ENCODE measurements at places on chromosomes 5 and 9. TPM values are rescaled to one million over a fixed set of nuclear protein-coding genes. Genes with fewer than 3 reads are reported as not detected.

NEUROG1 gene
- total RNA-seq, result not detected

DNA sequence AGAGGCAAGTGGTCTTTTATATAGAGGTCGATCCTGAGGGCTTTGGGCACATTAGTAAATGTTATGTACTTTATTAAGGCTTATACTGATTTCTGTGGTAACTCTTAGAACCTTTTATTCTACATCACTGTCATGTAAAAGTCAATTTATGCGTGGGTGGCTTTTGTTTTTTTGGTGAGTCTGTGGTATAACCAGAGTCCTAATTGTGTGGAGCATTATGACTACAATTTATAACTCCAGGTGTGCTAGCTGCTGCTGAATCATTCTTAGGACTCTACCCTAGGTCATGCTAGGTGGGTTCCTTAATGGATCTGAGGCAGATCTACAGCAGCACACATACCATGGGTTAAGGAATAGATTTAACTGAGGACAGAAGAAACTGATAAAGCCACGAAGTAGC is 33.9 kb upstream of the KCNN2 start:
- H3K27me3 ChIP-seq, result no peaks in the 10 kb centered on the region
- H3K4me1 ChIP-seq, result no peaks in the 10 kb centered on the region
- H3K4me3 ChIP-seq, result no peak overlapping the region
- no peaks in the 10 kb centered on the region for H3K36me3 ChIP-seq
- no peak overlapping the region for H3K27ac ChIP-seq

DNA sequence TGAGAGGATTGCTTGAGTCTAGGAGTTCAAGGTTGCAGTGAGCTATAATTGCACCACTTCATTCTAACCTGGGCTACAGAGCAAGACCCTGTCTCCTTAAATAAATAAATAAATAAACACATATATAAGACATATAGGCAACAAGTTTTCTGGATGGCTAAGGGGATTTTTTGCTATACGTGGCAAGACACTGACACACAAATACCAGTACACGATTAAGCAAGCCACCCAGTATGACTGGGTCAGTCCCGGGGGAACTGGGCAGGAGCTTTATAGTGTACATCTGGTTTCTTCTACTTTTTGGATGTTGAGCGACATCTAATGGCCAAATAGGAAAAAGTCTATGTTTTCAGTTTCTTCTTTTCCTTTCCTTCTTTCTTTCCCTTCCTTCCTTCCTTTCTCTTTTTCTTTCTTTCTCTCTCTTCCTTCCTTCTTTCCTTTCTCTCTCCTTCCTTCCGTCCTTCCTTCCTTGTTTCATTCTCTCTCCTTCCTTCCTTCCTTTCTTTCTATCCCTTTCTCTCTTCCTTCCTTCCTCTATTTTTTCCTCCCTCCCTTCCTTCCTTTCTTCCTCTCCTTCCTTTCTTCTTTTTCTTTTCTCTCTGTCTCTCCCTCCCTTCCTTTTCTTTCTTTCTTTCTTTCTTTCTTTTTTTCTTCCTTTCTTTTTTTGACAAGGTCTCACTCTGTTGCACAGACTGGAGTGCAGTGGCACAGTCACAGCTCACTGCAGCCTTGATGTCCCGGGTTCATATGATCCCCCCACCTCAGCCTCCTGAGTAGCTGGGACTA is 47.0 kb upstream of the PLIN2 start:
- H3K4me1 ChIP-seq, result peaks cover 4% of the 10 kb centered on the region
- peak; percentile 78 for DNase-seq
- H3K36me3 ChIP-seq, result no peaks in the 10 kb centered on the region

- no peaks in the 10 kb centered on the region for H3K27me3 ChIP-seq
- H3K4me1 ChIP-seq, result no peaks in the 10 kb centered on the region
- H3K27ac ChIP-seq, result no peak overlapping the region
- H3K36me3 ChIP-seq, result no peaks in the 10 kb centered on the region
- no peak for DNase-seq
These were observed 54.2 kb downstream of the SLCO4C1 start for GRCh38 chr5:102241809-102242421.

CA9 gene
- 0.49 TPM for total RNA-seq

DNA sequence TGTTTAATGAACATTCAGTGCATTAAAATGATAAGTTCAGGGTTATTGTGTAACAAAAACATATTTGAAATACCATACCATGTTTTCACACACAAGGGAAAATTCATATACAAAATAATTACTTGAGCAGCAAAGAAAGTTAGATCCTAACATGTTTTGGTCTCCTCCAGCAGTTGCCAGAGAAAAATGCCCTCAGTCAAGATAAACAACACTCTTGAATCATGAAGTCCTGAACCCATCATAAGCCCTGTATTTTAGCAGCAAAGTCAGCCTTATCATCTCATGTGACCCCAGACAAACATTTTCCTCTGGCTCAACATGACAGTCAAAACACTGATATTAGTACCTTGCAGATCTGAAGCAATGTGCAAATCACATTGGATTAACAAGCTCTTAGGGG is 1541.1 kb upstream of the WWC1 start:
- no peak for DNase-seq
- no peaks in the 10 kb centered on the region for H3K27me3 ChIP-seq
- no peak overlapping the region for H3K4me3 ChIP-seq
- H3K4me1 ChIP-seq, result no peaks in the 10 kb centered on the region
- no peak overlapping the region for H3K27ac ChIP-seq

DNA sequence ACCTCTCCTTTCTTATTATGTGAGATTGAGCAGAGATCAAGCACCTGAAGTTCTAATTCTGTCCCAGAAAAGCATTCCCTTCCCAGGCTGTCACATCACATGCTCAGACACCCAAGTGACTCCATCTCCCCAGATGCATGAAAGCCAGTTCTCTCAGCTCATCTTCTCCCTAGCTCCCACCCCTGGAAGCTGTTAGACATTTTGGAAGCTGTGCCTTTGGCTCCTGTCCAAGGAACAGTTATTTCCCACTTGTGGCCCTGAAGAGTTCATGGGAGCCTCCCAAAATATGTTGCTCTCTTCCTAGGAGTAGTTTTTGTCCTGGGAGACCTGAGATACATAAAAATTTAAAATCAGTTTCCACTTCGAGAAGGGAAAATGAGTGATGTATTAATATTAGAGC is 161.4 kb upstream of the GAS1 start:
- H3K27me3 ChIP-seq, result no peaks in the 10 kb centered on the region
- no peaks in the 10 kb centered on the region for H3K36me3 ChIP-seq
- no peak overlapping the region for H3K4me3 ChIP-seq
- peaks cover 10% of the 10 kb centered on the region for H3K4me1 ChIP-seq
- peak overlapping the region; percentile 89 for H3K27ac ChIP-seq

GRCh38 chr9:69655065-69655464 is 17.1 kb downstream of the APBA1 start:
- no peaks in the 10 kb centered on the region for H3K4me1 ChIP-seq
- H3K36me3 ChIP-seq, result no peaks in the 10 kb centered on the region
- no peak overlapping the region for H3K4me3 ChIP-seq
- H3K27me3 ChIP-seq, result no peaks in the 10 kb centered on the region
- DNase-seq, result no peak

PRRX2 gene
- total RNA-seq, result 8.9 TPM

CCDC171 gene
- total RNA-seq, result 3.5 TPM
